ENCODE measurements at places on chromosomes 1 and 21. TPM values are rescaled to one million over a fixed set of nuclear protein-coding genes. Genes with fewer than 3 reads are reported as not detected.

DNA sequence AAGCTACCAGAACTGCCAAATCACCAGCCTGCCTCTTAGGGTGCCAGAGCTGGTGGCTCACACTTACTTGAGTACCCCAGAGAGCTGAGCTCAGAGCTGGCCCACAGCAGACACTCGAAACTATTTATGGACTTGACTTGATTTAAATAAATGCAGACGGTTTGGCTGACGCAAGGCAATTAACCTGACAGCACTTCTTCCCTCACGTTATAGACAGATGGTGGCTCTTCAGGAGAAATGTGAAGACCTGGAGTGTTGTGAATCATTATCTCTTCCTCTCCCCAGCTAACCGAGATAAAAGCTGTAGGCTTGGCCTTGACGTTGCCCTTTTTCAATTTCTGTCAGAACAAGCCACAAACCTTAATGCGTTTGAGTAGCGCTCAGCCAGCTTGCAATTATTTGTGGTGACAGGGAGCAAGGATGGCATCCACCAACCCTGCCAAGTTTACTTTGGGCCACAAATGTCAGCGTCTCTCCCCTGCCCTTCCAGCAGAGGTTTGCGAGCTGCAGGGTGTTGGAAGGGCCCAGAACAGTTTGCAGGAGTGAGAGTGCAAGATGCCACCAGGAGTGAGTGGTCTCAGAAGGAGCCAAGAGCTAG lies 34.0 kb upstream of the BCAR3 start:
- DNase-seq = peak; percentile 44

Gene C1orf56
- total RNA-seq = 2.7 TPM

Gene AIM2
- total RNA-seq = 39.5 TPM

Gene ZBTB48
- 8.8 TPM for total RNA-seq

Measured in H4 (cell line).